Stimulated activated naive CD8-positive, alpha-beta T cell treated with anti-CD3 and anti-CD28 coated beads, Interleukin-15, Interleukin-2, amounts not matched to agents 100 U/mL and 50 U/mL, for 24 hours (primary cell): ENCODE measurements at places on chromosomes 1 and 21.

- DNase-seq = no peak
Measured at GRCh38 chr21:35730325-35730724, 330.0 kb downstream of the SETD4 start.

DNA sequence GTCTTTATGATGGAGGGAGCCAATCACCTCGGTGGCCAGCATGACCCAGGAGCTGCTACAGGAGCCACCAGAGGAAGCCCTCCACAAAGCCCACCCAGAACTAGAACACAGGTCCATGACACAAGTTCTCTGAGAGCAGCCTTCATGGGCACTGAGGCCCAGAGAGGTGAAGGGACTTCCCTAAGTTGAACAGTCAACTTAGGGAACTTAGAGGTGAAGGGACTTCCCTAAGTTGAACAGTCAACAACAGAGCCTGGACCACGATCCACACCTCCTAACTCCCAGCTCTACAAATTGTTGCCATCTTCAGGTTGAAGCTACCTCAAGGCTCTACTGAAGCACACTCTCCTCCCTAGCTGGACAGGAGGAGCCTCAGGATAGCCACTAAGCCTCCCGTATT, 132.7 kb downstream of the CCDC185 start:
- no peak for DNase-seq

DNA sequence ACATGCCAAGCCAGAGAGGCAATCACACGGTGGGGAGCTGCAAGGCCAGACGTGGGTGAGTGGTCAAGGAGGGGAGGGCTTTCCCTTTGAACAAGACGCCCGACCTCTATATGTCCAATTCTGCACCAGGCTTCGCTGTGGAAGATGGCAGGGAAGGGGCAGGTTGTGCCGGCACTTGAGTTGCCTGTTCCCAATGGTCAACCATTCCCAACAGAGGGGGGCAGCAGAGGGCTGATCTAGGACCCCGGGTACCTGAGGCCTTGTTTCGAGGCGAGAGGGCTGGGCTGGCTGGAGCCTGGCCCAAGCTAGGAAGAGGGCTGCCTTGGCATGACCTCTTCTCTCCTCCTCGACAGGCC, 64.9 kb downstream of the TMEM53 start:
- DNase-seq = peak; percentile 46

DNA sequence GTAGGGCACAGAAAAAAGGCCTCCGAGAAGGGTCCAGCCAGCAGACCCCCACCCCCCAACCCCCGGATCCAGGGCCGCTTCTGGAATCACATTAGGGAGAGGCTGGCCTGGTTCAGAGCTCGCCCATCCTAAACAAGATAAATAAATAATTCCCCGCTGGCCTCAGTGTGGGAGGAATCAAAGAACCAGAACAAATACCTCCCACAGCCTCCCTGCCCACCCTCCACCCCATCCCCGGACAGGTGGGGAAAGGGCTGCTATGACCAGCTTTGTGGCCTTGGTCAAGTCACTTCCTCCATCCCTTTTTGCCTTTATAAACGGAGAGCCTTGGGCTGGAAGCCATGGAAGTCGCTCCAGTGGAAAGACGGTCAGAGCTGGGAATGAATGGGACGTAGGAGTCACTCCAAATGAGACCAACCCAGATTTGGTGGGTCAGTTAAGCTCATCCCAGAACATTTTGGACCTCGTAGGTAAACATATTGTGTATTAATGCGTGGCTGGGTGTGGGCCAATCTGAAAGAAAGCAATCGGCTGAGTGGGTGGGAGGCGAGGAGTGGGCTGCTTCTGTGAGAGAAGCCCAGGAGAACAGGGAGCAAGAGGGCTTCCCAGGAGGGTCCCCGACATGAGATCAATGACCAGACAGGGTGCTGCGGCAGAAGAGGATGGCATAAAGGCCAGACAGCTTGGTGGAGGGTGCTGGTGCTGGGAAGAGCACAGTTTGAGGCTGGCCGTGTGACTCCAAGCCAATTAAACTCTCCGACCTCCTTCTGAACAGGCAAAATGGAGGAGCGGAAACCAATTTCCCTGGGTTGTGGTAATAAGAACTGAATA, 63.3 kb downstream of the MEF2D start:
- no peak for DNase-seq

DNA sequence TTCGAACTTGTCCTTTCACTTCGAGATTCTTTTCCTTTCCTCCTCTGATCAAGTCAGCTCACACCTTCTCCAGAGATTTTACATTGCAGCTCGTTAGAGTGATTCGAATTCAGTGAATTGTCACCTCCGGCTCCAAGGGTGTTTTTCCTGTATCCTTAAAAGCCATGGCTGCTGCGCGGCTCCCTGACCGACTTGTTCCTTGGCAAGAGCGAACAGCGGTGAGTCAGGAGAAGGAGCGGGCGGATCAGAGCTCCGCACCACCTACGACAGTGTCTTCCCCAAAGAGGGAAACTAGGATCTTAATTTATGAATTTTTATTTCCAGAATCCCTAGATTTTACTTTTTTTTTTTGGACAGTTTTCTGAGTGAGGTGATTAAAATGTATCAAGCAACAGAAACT, 204.4 kb upstream of the ADGRL2 start:
- DNase-seq = no peak

DNA sequence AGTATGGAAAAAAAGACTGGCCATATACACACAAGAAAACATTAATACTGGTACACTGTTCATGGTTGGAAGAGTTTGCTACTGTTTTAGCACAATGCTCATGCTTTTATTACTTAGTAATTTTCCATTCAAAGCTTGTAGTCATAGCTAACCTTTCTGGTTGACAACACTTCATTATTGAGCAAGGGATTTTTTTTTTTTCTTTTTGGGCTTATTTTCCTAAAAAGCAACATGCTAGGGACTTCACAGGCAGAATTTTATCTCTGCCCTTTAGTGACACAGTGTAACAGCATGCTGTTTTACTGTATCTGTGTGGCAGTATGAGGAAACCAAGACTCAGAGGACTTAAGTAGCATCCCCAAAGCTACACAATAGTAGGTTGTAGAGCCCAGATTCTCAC, 58.5 kb downstream of the FGGY start:
- DNase-seq = no peak
